ENCODE measurements at places on chromosomes 1 and 21. TPM values are rescaled to one million over a fixed set of nuclear protein-coding genes. Genes with fewer than 3 reads are reported as not detected.

DNA sequence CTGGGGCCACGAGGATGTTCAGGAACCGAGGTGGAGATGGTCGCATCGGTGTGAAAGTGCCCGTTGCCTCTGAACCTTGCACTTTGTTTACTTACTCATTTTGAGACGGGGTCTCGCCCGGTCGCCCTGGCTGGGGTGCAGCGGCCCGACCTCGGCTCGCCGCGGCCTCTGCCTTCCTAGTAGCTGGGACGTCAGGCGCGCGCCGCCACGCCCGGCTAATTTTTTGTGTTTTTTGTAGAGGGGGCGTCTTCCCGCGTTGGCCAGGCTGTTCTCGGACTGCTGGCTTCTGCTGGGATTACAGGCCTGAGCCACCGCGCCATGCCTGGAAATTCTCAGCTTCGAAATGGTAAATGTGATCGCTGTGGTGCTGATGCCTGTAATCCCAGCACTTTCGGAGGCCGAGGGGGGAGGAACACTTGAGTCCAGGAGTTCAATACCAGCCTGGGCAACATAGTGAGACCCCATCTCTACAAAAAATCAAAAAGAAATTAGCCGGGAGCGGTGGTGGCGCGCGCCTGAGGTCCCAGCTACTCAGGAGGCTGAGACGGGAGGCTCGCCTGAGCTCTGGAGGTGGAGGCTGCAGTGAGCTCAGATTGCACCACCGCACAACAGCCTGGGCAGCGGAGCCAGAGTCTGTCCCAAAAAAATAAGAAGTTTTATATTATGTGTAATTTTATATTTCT, 684 bp upstream of the MRPL20 start:
- DNase-seq = no peak

DNA sequence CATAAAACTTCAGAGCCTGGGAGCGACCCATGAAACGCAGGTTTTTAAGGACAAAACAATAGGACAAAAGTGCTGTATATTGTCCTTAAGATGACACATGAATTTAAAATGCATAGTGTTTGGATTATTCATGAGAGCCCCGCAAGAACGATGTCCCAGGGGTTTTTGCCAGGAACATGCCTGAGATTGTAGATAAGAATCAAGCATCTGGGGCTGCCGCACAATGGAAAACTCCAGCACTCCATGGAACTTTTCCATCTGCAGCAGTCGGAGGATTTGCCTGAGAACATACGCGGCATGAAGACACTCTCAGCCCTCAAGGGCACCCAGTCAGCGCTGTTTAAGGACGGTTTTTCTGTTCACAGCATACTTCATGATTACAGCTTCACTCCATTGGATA, 5.3 kb upstream of the ERG start:
- DNase-seq = no peak

Gene NR1I3
- total RNA-seq = not detected

Gene FAM177B
- total RNA-seq = 0.56 TPM

Gene CA14
- 0.38 TPM for total RNA-seq
